Right lung (tissue), 10 donors: ENCODE measurements at places on chromosomes 12 and 14.

DNA sequence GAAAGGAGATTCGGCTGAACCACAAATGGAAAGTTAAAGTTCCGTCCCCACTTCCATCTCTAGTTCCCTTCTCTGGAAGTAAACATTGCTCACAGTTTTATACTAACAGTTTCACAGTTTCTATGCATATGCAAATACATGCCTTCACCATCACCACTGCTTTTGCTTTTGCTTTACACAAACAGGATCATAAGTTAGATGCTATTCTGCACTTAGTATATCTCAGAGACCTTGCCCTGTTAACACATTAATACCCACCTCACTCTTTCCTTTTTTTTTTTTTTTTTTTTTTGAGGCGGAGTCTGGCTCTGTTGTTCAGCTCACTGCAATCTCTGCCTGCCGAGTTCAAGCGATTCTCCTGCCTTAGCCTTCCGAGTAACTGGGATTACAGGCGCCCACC lies 890 bp downstream of the TEP1 start:
- DNase-seq, result no peak

DNA sequence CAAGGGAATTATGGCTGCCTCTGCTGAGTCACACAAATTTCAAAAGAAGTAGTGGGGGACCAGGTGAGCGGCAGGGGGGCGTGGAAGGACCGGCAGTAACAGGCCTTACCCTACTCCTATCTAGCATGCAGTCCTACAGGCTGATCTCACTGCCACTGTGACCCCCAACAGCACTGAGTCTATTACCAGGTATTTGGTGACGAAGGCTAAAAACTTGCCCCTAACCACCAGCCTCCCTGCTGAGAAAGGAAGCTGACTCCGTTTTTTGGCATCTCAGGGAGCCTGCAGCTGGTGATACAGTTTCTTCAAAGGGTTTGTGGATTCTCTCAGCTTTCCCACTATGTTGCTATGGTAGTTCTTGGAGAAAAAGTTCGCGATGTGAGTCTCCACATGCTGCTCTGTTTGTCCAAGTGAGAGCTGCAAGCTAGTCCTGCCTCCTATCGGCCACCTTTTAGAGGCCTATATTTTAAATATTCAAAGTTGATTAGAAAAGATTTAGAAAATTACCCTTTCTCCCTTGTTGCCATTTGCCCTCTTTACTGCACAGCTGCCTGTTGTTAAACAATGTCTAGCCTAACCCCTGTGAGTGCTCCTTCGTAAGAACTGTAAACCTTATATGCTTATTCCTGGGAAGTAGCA lies 57.1 kb upstream of the SLCO1B1 start:
- DNase-seq, result no peak

- peak; percentile 57 for DNase-seq
Measured at GRCh38 chr14:43411841-43412240, 1095.2 kb downstream of the FSCB start.

GRCh38 chr12:24152270-24152669 lies 202.8 kb upstream of the SOX5 start:
- DNase-seq, result no peak

DNA sequence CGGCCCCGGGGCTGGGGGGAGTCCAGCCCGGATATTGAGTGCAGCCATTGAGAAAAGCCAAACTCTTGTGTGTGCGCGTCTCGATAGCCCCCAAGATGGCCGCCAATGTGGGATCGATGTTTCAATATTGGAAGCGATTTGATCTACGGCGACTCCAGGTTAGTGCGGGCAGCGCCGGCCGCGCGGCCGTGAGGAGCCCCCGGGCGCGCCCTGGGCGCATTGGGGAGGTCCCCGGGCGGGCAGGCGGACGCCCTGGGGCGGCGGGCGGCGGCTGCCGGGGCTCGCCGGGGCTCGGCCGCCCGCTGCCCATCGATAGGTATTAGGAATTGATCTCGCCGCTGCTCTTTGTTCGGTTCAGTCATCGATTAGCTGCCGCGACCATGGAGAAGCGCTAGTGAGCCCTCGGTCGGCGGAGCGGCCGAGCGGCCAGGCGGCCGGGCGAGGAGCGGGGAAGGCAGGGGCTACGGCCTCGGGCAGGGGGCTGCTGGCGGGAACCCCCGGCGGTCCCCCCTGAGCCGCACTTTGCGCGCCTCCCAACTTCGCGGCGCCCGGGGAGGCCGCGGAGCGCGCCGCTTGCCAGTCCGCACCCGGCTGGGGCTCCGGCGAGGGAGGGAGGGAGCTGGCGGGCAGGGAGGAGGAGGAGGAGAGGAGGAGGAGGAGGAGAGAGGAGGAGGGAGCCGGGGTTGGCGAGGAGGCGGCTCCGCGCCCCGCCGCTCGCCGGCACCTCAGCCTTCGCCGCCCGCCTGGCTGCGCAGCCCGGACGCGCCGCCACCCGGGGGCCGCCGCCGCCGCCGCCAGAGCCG lies 113.9 kb upstream of the MYL2 start:
- no peak for DNase-seq

DNA sequence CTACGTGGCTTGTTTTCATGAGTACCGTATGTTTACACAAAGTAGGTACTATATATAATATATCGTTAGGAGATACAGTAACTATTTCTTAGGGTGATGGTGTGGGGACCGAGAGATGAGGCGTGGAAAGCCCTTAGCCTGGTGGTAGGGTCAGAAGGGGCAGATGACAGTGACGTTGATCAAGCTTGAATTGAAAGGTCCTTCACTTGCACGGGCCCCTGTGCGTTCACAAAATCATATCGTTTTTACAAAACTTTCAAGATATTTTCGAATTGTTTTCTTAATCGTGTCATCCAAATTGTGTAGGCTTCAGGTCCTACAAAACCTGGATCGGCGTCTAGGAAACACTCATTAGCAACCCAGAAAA lies 881 bp upstream of the SOS2 start:
- DNase-seq, result no peak

- no peak for DNase-seq
Measured at GRCh38 chr12:88416155-88416554, 164.1 kb downstream of the KITLG start.

DNA sequence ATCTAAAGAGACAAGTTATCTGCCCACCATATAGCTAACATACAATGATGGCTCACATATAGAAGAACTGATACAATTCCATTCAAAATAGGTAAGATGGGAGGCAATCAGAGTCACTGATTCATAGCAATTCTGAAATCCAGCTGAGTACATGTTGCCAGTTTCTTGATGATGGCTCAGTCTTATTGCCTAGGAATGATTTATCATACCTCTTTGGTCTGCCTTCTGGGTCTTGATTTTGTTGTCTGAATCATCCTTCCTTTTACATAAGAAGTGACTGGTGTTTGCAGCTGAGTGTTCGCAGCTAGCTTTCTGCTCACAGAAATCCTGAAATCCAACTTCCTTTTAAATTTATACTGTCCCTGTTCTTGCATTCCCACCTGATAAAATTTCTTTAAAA lies 463.2 kb upstream of the MGAT4C start:
- no peak for DNase-seq

DNA sequence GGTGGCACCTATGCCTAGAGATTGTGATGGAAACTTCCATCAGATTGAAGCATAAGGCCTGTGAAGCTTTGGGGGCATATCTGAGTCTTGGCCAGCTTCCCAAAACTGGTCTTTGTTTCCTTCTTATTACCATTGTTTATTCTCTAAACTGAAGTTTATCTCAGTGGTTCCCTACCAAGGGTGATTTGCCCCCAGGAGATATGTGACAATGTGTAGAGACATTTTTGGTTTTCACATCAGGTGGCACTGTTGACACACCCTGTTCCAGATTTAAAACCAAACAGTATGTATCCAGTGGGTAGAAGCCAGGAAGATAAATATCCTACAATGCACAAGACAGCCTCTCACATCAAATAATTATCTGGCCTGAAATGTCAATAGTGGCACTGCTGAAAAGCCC lies 22.1 kb downstream of the RASSF9 start:
- DNase-seq, result no peak

GRCh38 chr12:57390174-57390573 lies 40.7 kb downstream of the R3HDM2 start:
- no peak for DNase-seq

GRCh38 chr12:91120781-91121180 lies 9.5 kb upstream of the LUM start:
- no peak for DNase-seq

- peak; percentile 58 for DNase-seq
Measured at GRCh38 chr12:24948757-24949722, at the start of gene BCAT1. Gene BCAT1, minus strand, starts transcription at chr12:24949101. Its CDS starts 169 bp downstream, at chr12:24948932.

DNA sequence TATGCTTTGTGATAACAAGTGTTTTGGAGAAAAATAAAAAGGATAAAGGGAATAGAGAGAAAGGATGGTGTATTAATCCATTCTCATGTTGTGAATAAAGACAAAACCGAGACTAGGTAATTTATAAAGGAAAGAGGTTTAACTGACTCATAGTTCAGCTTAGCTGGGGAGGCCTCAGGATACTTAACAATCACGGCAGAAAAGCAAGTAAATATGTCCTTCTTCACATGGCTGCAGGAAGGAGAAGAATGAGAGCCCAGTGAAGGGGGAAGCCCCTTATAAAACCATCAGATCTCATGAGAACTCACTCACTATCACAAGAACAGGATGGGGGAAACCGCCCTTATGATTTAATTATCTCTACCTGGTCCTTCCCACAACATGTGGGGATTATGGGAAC lies 18.1 kb upstream of the C12orf42 start:
- DNase-seq, result no peak

DNA sequence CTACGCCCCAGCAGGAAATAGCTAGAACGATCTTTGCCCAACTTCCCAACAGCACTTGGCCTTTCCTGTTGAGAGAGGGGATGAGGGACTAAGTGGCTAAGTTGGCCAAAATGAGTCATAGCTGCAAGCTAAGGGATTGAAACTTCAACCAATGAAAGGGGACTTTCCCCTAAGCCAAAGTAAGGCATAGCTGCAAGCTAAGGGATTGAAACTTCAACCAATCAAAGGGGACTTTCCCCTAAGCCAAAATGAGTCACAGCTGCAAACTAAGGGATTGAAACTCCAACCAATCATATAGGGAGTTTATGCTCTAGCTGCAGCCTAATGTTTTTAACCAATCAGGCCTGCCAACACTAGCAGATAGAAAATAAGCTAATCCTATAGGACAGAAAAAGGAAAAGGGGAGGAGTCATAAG lies 100.5 kb upstream of the SSTR1 start:
- DNase-seq, result no peak

DNA sequence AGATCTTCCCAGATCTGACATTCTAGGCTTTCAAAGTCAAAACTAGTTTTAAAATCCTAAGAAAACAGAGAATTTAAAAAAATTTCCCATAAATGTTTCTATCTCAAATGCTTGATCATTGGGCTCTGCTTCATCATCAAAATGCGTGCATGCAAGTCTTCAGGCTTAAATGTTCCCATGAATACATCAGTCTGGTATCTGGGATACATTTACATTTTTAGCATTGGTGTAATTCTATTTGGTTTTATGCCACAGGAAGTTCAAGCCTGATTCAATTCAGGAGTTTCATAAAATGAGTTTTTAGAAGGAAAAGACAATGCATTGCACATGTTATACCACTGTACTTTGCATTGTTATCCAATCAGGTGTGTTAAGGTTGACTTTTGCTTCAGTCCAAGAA lies 336.4 kb downstream of the PCNX1 start:
- DNase-seq, result no peak

- DNase-seq, result no peak
Measured at GRCh38 chr14:56143025-56143424, 24.8 kb downstream of the PELI2 start.

GRCh38 chr14:32713856-32714255 lies 224.8 kb upstream of the NPAS3 start:
- DNase-seq, result no peak

DNA sequence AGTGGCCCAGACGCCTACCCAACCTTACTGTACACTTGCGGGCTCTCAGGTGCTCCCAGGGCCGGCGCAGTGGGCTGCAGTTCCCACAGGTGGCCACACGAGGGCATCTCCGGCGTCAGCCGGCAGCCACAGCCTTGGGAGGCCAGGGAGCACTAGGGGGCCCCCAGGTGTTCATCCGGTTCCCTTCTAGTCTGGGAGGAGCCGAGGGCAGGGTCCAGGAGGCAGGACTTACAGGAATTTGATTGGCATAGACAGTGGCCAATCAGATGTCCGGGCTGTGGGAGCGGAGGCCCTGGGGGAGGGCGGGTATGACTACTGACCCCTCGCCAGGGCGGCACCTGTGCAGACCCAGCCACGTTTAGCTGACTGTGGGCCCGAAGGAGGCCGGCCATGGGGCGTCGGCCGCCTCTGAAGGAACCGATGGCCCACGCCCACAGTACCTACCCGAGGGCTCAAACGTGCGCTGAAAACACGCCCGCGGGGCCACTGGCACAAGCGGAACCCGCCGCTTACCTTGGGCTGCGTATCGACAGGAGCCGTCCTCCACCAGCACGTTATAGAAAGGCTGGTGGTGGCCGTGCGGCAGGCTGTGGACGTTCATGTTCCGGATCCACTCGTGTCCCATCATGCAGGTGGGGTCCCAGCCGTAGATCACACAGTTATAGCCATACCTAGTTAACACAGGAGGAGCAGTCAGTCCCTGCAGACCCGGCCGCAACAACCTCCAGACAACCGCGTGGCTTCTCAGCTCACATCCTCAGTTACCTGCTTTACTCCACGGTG lies 34.8 kb downstream of the FBXO21 start:
- DNase-seq, result no peak

DNA sequence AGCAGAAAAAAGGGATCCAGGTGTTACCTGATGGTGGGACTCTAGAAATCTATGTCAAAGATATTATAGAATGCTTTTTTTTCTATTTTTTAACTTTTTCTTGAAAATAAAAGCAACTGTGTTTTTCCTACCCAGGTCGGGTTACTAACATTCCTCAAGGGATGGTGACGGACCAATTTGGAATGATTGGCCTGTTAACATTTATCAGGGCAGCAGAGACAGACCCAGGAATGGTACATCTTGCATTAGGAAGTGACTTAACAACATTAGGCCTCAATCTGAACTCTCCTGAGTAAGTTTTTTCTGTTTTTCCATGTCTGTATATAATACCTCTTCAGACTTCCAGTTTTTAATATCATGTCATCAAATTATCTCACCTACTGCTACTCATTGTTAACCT lies 27.6 kb upstream of the KCNMB4 start:
- no peak for DNase-seq

DNA sequence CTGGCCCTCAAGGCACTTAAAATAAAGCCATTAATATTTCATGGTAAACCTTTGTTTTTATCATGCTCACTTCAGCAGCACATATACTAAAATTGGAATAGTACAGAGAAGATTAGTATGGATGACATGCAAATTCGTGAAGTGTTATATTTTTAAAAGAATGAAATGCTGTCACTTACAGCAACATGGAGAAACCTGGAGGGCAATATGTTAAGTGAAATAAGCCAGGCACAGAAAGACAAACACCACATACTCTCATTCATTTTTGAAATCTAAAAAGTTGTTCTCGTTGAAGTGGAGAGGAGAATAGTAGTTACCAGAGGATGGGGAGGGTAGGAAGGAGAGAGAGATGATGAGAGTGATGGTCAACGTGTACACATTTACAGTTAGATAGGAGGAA lies 45.4 kb upstream of the ATP2B1 start:
- DNase-seq, result no peak

- DNase-seq, result no peak
Measured at GRCh38 chr12:9745199-9745598, 12.3 kb upstream of the CLECL1 start.

- DNase-seq, result peak; percentile 15
Measured at GRCh38 chr12:25557830-25558436, 4.8 kb upstream of the LMNTD1 start.
